Activated CD4-positive, alpha-beta T cell treated with anti-CD3 and anti-CD28 coated beads, Interleukin-10, Interleukin-2, amounts not matched to agents 100 ng/mL and 50 ng/mL, durations not matched to agents 16 hours and 8 hours (primary cell): ENCODE measurements at places on chromosomes 2 and 18.

DNA sequence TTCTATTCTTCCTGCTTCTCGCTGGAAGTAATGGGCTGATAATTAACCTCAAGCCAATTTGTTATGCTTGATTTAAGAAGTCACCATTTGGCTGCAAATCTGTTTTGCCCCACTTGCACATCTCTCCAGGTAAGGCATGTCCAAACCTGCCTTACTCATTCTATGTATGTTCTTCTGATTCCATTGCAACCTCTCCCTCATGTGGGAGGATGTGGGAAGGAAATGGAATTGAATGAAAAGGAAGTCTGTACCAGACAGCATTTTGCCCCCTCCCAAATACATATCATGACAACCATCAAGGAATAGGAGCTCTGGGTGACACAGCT is 131.7 kb downstream of the NRP2 start:
- DNase-seq = no peak

DNA sequence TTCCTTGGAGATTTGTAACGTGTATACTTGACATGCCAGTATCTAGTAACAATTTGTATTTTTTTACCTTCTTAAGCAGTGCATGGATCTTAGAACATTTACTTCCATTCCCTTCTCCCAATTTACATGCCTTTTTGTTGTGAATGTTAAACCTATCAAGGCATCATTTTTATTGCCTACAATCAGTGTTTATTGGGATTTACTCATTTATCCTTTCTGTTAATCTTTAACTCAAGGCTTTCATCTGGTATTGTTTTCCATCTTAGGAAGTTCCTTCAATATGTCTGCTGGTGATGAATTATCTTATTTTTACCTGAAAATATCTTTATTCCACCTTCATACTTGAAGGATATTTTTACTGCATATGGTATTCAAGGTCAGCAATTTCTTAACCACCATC is 88.5 kb upstream of the EMILIN2 start:
- DNase-seq = no peak

DNA sequence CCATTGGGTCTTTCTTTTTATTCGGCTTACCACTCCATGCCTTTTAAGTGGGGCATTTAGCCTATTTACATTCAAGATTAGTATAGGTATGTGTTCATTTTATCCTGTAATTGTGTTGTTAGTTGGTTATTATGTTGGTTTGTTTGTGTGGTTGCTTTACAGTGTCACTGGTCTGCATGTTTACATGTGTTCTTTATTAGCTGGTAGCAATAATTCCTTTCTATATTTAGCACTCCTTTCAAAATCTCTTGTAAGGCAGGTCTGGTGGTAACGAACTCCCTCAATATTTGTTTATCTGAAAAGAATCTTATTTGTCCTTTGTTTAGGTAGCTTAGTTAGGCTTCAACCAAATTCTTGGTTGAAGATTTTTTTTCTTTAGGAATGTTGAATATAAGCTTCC is 68.7 kb upstream of the XDH start:
- no peak for DNase-seq

DNA sequence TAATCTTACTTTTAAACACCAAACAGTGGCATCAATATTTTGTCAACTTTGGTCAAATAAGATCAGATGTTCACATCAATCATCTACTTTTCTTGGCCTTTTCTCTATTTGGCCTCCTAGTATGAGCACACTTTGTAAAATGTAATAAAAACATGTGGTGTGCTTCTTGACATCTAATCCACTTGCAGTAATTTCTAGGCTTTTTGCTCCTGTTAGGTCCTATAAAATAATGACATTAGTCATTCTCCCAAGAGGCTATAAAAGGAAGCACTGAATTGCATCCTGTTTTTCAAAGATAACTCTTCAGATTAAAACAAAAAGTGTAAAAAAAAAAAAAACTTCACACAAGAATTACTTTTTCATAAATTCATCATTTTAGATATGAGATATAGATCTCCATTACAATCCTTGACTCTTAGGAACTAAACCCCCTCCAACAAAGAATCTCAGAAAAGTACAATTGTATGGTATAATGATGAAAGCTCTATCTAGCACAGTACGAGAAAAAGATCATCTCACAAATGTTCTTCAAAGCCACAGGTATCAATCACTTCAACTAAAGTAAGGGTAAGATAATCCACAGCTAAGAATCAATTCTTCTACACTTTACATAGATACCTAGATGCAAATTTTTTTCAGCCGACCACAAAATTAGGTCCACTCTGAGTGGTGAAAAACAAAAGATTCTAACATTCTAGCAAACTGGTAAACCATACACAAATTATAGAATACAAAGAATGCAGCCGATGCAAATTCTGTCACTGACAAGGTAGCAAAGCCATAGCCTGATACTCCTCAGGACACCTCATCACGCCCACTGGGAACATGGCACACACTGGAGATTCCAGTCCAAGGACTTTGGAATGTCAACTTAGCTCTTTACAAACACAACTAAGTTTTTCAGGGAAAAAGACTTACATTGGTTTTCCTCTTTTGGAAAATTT is 2.7 kb downstream of the BCL2 start:
- no peak for DNase-seq

DNA sequence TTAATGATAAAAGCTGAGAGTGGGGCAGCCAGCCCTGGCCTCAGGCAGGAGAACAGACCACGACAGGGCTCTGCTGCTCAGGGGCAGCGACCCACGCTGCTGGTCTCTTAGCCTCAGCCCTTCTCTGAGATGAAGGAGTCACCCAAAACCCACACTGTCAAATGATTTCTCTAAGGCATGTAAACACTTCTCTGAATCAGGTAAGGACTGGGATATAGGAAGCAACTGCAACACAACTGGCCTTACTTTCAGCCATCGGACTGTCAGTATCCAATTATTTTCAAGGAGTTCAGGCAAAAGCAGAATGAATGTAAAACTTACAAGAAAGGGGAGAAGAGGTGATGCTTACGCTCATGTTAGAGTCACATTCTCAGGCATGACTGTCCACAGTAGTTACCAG is 21.8 kb downstream of the ERFE start:
- DNase-seq = no peak
